GM03348 (cell line): ENCODE measurements at places on chromosomes 1 and 21.

DNA sequence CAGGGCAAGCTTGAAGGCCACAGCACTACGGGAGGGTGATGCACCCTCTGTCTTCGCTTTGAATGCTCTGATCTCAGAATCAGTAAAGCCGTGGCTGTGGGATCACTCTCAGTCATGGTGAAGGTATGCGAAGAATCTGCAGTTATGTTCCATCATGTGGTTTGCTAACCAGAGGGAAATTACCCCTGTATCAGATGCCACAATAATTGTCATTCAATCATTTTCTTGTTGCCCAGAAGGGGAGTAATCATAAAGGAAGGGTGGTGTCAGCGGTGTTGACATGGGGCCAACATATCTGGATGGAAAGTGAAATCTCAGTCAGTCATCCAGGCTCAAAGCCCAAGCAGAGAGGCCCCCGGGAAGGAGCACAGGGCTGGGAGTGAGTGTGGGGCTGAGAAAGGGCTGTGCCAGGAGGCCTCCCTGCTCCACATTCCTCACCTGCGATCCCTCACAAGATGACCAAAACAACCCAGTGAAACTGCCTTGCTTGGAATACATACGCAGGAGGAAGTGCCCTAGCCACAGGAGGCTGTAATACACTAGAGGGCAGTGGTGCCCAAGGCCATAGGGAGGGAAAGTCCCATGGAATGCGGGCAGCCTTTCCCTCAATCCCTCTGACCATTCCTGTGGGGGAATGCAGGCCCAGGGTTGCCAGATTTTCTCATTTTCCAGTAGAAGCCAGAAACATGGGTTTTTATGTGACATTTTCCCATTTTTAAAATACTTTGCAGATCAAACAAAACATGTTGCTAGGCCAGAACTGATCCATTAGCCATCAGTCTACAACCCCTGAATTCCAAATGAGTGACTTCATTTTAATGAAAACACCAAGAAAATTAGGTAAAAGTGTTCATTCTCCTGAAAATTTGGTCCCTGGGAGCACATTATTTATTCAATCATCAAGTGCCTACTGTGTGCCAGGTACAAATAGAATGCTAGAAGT is 95.7 kb upstream of the VANGL1 start:
- DNase-seq, result peak; percentile 91

GRCh38 chr21:18000981-18001686 is 182.0 kb upstream of the C21orf91 start:
- no peak for DNase-seq

- DNase-seq, result no peak
Observed at GRCh38 chr1:111497592-111497991, 5.8 kb downstream of the ADORA3 start.

- DNase-seq, result no peak
Observed at GRCh38 chr1:206739411-206740076, 31.0 kb upstream of the IL19 start.

DNA sequence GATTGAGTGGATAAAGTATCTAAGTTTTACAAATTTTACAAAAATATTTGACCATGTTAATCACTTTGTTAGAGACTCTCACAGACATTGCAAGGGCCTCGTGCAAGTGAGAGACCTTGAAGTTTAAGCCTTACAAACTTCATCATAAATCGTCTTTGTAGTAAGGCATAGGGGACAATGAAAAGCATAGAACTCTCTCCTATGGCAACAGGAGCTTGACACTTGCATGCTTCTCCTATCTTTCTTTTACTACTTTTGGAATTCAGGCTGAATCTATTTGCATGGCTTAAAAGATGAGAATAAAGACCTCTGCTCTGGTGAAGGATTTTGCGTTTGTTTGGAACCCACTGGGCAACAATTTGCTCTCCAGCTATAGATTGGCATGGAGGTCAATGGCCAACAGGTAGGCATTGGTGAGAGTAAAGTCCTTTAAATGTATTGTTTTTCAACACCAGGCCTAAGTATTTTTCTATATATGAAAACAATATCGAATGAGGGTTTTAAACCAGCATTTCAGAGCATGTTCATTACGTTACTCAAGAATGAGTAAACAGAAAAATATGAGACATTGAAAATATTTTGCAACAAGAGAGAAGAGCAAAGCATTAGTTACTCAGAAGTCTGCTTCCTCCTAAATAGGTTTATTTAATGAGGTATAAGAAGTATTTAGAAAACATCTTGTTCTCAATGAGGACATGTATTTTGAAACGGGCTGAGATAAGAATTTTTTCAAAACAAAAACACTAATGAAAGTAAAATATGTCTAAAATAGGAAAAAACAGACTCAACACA is 192.2 kb downstream of the TGFB2 start:
- peak; percentile 77 for DNase-seq

DNA sequence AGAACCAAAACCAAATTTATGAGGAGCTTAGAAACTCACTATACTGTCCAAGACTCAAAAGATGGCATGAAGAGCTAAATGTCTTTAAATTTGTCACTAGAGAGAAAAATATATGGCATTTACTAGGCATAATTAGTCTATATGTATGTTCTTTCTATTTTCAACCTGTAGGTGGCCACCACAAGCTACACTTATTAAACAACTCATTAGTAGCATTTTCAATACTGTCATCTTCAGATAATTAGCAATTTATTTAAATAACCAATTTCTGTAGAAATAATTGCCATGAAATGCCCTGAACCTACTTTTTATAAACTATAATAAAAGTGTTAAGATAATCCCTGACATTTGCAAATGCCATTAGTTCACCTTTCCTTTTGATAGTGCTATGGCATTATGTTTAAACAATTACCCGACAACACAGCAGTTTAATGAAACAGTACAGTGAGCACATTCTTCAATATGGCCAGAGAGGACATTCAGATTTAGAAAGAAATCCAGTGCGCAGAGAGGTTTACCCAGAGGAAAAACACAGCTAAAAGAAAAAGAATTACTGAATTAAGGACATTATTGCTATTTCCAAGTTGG is 522.5 kb downstream of the PTBP2 start:
- peak; percentile 4 for DNase-seq
